ENCODE measurements at places on chromosomes 6 and 20.
A peak's percentile ranks its signal among the peaks of the same experiment; 100 is the strongest.

DNA sequence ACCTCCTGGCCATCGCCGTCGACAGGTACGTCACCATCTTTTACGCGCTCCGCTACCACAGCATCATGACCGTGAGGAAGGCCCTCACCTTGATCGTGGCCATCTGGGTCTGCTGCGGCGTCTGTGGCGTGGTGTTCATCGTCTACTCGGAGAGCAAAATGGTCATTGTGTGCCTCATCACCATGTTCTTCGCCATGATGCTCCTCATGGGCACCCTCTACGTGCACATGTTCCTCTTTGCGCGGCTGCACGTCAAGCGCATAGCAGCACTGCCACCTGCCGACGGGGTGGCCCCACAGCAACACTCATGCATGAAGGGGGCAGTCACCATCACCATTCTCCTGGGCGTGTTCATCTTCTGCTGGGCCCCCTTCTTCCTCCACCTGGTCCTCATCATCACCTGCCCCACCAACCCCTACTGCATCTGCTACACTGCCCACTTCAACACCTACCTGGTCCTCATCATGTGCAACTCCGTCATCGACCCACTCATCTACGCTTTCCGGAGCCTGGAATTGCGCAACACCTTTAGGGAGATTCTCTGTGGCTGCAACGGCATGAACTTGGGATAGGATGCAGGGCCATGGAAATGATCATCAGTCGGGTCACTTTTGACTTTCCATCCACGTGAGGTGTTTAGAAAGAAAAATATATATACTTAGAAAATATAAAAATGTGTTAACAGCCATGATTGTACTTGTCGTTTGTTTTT lies 868 bp downstream of the MC3R start:
- peak; percentile 41 for DNase-seq

- no peak for DNase-seq
Measured at GRCh38 chr20:57361517-57361916, 10.5 kb downstream of the RAE1 start.

DNA sequence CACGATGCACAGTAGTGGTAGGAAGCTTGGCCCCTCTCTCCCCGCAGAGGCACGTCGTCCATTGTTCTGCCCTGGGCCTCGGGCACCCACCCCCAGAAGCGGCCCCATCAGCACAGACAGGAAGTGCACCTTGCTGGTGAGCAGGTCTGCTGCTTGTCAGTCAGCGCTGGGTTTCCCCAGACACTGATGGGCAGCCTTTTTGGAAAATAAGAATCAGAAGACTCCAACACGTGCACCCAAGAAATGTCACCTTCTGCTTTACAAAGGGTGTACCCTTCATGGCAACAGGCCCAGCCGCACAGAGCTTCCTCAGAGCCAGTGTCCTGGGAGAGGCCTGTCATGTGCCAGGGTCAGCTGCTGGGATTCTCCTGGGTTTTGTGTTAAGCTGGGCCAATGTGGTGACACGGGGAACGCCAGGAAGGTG lies 34.7 kb upstream of the IRF4 start:
- DNase-seq = peak; percentile 89

- no peak for DNase-seq
Measured at GRCh38 chr20:24721891-24722568, 227.0 kb upstream of the CST7 start.

GRCh38 chr6:6680526-6680925 lies 92.0 kb downstream of the LY86 start:
- no peak for DNase-seq

- no peak for DNase-seq
Measured at GRCh38 chr6:12748815-12749521, 32.4 kb downstream of the PHACTR1 start.

DNA sequence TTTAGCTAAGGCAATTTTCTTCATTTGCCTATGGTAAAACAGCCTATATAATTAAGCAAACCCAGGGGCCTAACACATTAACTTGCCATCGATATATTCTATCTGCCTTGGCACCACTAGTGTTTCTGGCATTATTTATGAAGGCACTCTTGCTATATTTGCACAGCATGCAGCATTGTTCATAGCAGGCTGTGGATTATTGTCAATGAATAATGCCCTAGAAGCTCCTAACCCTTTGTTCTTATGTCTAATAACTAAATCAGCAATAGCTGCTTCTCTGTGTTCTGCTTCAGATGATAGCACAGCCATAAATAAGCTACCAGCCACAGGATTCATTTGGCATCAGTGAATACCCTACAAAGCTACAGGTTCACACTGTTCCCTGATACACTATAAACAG lies 254.8 kb upstream of the STXBP5 start:
- DNase-seq = no peak

GRCh38 chr6:21180155-21180554 lies 413.4 kb upstream of the SOX4 start:
- no peak for DNase-seq

DNA sequence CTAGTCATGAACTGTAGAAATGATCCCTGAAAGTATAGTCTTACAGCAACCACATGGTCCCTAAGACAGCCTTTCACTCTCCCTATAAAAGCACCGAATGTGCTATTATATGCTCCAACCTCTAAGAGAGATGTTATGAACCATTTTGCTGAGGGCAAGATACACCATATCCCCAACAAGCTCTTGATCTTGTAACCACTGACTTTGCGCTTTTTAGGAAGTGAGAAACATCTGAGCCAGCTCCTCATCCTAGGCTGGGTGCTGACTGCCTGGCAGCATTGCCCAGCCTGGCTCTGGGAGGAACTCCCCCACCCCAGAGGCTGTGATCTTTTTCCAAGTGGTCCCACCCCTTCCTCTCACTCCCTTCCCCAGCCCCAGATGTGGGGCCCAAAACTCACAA lies 3.1 kb upstream of the EMILIN3 start:
- no peak for DNase-seq

DNA sequence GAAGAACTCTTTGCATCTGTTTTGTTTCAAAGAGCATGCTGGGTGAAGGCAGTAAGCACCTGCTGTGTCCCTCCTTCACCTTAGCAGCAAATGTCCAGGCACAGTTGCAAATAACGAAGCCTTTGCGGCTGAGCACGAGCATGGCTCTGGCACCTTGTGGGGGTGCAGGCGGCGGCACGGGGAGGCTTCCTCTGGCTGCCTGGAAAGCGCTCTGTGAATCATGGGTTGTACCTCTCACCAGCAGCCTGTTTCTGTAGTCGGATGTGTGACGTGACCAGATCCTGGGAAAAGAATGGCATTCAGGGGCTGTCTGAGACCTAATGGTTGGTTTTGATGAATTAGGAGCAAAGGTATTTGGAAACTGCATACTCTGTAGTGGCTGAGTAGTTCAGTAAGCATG lies 144.8 kb downstream of the DTNBP1 start:
- no peak for DNase-seq

- peak; percentile 91 for DNase-seq
Measured at GRCh38 chr6:169789944-169790927, 38.8 kb downstream of the ERMARD start.
